Stimulated activated CD4-positive, alpha-beta T cell treated with anti-CD3 and anti-CD28 coated beads, Interleukin-12 subunit alpha, Interleukin-12 subunit beta, amount 100 ng/mL, for 24 hours (primary cell): ENCODE measurements at places on chromosomes 5 and 9.

GRCh38 chr5:157308836-157309465 is 43.0 kb downstream of the CYFIP2 start:
- no peak for DNase-seq

GRCh38 chr9:70975821-70976220 is 145.6 kb downstream of the TRPM3 start:
- DNase-seq = no peak

GRCh38 chr9:121825031-121825691 is 173.7 kb downstream of the DAB2IP start:
- DNase-seq = no peak

DNA sequence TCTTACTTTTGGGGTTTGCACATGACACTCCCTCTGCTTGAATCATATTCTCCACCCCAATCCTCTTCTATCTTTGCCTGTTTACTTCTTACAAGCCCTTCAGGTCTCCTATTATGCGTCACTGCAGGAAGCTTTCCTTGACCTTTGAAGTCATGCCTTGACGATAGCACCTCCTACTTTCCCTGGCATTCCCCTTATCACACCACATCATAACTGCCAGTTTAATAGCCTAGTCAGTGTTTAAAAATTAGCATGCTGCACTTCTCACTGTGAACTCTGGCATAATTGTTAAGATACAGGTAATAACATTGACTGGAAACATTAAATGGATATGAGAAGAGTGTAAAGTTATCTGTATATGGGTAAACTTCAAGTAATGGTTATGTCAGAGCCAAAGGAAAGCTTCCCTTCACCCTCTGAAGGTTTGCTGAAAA is 37.1 kb upstream of the CEP120 start:
- DNase-seq = no peak

- no peak for DNase-seq
Measured at GRCh38 chr5:132387640-132388117, 18.2 kb downstream of the SLC22A5 start.

- DNase-seq = no peak
Measured at GRCh38 chr9:79946712-79947111, 374.9 kb downstream of the TLE4 start.

DNA sequence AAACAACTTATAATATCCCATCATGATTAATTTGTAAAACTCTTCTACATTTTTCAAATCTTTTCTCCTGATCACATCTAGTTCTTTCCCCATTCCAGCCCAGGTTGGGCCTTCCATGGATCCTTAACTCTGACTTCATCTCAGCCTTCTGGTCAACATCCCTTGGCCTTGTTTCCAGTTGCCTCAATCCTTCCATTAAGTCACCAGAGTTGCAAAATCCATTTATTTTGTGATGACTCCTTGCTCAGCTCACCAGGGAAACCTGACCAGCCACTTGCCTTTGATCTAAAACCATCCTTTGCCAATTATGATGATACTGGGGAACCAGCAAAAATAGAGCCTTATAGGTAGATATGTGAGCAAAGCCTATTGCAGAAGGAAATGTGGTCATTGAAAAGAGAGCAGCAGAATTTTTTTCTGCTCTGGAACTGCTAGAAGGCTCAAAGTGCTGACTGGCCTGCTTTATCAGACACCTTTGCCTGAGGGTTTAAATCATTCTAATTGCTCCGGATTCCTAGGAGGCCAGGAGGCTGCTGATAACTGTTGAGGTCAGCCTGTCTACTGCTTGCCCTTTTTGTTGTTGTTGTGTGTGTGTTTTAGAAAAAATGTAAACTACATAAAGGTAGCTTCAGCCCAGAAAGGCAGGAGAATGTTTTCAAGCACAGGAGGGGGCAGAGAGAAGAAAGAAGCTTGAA is 512.2 kb upstream of the GRIA1 start:
- DNase-seq = no peak

GRCh38 chr5:67204821-67205220 is 8.2 kb upstream of the CD180 start:
- no peak for DNase-seq

DNA sequence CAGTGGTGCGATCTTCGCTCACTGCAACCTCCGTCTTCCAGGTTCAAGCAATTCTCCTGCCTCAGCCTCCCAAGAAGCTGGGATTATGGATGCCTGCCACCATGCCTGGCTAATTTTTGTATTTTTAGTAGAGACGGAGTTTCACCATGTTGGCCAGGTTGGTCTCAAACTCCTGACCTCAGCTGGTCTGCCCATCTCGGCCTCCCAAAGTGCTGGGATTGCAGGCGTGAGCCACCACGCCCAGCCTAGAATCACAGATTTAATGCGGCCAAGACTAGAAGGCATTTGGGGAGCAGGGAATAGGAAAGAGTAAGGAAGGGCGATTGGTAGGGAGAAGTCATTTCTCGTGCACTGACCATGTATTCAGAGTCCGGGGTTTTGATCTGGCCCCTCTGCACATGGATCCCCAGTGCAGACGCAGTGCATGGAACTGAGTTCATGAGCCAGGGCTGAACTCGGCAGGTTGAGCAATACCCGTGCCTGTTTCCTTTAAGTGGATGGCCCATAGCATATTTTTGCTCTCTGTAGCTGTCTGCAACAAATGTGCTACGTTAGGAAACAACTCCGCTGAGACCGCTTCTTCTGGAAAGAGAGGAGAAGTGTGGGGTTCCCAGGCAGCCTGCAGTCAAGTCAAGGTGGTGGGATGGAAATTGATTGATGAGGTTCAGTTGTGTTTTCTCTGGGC is 3.4 kb upstream of the HMCN2 start:
- no peak for DNase-seq

DNA sequence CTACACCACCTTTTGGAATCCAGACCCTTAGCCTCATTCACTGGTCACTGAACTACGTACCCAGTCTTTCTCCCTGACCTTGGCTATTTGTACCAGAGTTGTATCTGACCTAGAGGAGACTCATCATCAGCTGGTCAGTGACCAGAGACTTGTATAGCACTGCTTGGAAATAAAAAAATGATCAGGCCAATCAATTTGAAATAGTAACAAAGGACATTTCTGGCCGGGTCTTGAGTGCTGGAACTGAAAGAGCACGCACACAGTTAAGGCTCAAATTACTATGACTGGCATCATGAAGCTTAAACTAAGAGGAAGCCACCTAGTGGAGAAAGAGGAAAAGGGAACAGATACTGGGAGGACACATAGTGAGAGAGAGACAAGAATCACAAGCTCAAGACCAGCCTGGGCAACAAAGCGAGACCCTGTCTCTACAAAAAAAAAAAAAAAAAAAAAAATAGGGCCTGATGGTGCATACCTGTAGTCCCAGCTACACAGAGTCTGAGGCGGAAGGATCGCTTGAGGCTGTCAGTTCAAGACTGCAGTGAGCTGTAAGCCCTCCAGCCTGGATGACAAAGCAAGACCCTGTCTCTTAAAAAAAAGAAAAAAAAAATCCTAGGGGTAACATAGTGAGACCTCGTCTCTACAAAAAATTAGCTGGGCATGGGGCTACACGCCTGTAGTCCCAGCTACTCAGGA is 12.8 kb upstream of the SRP19 start:
- no peak for DNase-seq

- no peak for DNase-seq
Measured at GRCh38 chr9:69386651-69387050, 61.6 kb downstream of the ENTREP1 start.

DNA sequence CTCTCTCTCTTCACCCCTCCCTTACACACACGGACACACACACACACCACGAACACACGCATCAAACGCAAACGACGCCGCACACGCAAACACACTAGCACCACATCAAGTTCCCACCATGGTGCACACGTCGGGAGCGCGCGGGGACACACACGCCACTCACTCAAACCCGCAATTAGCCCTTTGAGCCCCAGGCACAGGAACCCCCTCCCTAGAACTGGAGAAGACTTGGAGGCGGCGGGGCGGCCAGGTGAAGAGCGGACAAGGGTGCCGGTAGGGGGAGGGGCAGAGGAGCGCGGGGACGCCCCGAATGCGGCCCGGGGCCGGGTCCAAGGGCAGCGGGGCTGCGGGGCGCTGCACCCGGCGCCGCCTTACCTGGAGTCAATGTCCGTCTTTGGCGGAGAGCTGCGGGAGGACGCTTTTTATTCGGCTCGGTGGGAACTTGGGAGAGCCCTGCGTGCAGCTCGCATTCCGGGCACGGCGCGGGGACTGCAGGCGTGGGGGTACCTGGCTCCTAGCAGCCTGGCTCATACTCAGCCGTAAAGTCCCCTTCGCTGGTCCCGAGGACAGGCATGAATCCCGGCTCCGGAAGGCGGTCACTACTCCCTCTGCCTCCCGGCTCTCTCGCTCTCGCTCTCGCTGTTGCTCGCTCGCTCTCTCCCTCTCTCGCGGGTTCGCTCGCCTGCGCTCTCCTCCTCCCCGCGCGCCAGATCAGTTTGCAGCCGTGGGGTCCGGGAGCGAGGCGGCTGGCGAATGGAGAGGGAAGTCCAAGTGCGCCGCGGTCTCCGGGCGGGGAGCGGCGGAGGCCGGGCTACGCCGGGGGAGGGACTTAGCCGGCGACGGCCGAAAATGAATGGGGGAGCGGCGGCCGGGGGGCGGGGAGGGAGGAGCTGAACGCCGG is at the start of gene BRINP1:
Gene BRINP1, minus strand, starts transcription at position 755 of the 901 bp plus-strand sequence. CDS start 56,080 bp downstream, outside the sequence.
- no peak for DNase-seq
